ENCODE measurements at places on chromosomes 2 and 18.

DNA sequence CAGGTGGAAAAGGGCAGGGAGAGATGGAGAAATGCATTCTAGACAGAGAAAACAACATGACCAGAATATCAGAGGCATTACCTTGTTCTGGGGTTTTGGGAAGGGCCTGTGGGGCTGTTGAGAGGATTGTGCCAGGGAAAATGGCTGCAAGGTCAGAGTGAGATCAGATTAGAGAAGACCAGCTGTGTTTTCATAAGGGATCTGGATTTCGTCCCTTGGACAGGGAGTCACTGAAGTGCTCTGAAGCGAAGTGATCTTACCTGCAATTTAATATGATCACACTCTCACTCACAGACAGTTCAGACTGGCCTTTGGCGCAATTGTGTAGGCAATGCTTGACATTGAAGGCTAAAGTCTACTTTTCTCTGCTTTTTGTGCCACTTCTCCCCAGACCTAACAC is 20.3 kb upstream of the REG3G start:
- DNase-seq, result no peak

GRCh38 chr2:127486247-127487058 is 39.8 kb downstream of the IWS1 start:
- no peak for DNase-seq

- DNase-seq, result peak; percentile 68
Observed at GRCh38 chr2:218395456-218395825, 4.2 kb upstream of the CTDSP1 start.

GRCh38 chr2:156323754-156324153 is 8.8 kb downstream of the NR4A2 start:
- DNase-seq, result no peak

DNA sequence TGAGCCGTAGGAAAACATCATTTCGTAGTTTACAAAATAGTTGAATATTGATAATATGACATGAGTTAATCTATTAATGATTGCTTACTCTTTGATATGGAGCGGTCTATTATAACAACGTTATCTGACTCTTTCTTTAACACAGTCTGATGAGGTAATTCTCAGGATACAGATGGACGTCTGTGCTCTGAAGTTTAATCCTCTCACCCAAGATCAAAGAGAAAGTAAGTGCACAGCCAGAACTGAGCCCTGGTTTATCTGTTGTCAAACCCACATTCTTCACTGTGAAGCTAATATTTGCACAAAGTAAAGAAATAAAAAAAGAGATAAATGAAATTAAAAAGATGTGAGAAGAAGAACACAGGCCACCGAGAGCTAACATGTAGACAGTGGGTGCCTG is 190.9 kb upstream of the COPS8 start:
- no peak for DNase-seq

- DNase-seq, result no peak
Observed at GRCh38 chr2:143937723-143938350, 582.1 kb downstream of the ZEB2 start.

- no peak for DNase-seq
Observed at GRCh38 chr18:22173928-22174301, 4.5 kb downstream of the GATA6 start.

DNA sequence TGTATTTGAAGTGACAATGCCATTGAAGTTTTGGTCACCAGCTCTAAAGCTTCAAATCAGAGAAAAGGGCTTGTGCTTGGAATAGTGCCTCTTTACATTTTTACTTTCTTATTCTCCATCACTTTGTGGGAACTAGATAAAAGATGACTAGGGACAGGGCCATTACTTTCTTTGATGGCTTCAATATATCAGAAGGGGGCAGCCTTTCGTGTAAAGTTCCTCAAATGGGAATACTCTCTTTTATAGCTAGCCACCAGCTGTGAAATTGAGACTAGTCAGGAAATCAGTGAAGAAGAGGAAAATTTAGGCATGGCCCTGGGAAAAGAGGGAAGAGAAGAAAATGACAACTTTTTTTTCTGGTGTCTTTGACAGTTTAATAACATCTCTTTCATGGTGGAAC is 242.5 kb downstream of the DCC start:
- DNase-seq, result no peak

Measured in left colon (tissue), 2 donors.